ENCODE measurements at places on chromosomes 16 and 17.

GRCh38 chr17:21602176-21602575, 90.1 kb upstream of the KCNJ18 start:
- DNase-seq: no peak

DNA sequence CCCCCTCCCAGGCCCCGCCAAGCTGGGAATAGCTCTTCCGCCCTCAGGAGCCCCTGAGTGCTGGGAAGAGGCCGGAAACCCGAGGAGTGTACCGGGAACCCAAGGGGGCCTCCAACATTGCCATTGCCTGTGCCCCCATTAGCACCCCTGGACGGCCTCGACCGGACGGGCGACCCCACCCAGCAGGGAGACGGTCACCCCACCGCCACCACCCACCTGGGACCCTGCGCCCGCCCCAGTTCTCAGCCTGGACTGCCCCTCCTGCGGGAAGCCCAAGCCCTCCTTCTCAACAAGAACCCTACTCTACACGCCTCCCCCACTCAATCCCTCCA, 2.0 kb downstream of the CARHSP1 start:
- no peak for DNase-seq

DNA sequence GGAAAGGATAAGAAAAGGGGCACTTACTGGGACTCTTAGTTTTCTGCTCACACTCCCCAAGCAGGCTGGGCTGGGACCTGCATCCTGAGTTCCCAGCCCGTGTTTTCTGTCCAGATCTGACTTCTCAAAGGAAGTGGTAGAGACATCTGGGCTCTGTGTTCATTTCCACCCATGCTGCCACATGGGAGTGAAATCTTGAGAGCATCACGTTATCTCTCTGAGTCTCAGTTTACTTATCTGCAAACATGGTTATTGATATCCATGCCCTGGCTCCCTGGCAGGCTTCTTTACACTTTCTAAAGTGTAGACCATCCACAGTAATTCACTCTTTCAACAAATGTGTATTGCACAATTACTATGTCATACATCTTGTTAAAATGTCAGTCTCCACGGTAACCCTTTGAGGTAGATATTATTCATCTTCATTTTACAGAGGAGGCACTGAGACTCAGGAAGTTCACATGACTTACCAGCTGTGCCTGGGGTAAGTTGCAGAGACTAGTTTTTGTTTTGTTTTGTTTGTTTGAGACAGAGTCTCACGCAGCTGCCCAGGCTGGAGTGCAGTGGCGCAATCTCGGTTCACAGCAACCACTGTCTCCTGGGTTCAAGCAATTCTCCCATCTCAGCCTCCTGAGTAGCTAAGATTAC, 3.4 kb downstream of the ZNF688 start:
- DNase-seq: peak; percentile 42

GRCh38 chr17:63138713-63139112, 172.7 kb downstream of the TANC2 start:
- no peak for DNase-seq

GRCh38 chr16:9351440-9351839, 260.0 kb downstream of the HAPSTR1 start:
- DNase-seq: no peak

DNA sequence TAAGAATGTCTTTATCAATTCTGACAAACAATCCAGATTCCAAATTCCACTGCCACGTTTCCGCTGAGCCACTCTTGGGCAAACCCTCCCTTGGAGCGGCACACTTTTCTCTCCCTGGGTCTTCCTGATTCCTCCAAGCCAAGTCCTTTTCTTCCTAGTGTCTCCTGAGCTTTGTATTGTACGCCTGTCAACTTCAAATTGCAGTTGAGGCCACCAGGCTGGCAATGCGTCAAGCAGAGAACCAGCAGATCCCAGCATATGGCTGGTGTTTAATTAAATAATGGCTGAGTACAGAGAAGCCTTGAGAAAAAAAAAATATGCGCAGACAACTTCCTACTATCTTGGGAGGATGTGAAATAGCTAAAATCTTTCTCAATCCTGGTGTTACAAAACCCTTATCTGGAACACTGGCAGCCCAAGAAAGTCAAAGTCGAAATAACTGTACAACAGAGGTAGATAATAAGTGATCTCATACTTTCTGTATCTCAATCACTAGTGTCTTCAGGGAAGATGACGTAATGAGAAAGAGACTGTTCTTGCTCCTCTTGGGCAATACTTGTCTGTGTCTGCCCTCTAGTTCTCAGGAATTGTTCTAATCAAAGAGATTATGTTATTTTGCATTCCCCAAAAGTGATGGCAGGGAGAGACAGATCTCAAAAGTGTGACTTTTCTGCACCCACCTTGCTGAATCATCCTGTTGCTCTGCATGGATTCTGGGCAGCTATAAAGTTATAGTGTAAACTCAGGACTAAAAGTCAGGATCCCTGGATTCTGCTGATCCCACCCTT, 15.0 kb downstream of the SMIM36 start:
- DNase-seq: no peak

- DNase-seq: no peak
Measured at GRCh38 chr16:29729116-29729521, 16.7 kb downstream of the C16orf54 start.

DNA sequence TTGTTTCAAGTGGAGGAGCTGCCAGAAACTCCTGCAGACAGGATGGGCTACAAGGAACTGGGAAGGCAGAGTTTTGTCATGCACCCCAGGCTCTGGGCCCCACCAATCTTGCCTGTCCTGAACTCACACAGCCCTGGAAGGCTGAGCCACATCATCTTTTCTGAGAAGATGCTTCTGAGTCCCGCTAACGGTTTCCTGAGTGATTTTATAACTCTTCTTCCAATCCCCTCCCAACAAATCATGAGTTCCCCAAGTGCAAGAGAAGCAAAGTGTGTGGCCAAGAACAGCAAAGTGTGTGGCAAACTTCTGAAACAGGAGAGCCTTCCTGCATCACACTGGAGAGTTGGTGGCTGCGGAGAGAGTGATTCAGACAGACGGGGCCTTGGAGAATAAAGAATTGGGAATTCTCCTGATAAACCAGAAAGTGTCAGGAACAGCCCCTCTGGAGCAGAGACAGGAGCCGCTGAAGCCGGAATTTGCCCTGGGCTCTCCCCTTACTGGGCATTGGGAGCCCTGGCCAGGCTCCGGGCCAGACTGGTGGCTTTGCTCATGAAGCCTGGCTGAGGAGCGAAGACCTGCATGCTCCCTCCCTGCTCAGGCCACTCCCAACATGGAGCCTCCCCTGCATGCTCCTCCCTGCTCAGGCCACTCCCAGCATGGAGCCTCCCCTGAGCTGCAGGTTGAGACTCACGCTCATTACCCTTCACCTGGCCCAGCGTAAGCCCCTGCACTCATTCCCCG, 47.2 kb downstream of the PITPNM3 start:
- no peak for DNase-seq

GRCh38 chr17:48026502-48027321, 10.9 kb downstream of the COPZ2 start:
- DNase-seq: peak; percentile 62

DNA sequence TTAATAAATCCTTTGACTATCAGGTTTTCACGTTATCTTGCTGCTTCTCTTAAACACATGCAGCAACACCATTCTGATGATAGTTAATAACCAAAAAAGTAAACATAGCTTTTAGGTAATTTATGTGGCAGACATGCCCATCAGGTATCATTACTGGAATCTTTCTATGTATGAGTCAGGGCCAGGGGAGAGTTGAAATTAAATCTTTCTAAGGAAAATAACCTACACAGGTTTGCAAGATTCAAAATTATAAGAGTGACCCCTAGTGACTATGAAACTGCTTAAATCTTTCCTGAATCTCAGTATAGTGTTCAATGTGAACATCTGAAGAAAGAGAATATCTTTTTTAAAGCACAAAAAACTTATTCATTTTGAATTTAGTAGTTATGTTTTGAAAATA, 666.6 kb downstream of the CDH11 start:
- DNase-seq: no peak

DNA sequence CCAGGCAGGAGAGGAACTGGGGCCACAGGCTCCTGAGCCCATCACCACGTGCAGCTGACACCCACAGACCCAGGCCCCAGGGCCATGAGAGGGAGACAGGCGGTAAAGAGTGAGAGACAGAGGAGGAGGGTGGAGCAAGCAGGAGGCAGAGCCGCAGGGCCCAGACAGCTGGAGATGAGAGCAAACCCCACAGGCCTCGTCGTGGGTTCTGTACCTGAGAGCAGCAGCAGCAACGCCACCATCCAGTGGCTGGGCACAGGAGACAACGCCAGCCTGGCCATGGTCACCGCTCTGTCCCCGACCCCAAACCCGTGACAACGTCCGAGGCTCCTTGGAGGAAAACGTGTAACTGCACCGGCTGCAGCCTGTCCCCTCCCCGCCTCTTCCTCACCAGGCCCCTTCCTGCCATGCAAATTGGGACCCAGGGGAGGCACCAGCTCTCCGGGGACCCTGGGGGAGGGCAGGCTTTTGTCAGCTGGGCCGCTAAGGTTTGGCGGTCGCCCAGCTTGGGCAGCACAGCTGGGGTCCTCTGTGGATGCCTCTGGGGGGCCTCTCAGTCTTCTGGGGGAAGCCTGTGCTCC, at the start of gene CD79B:
Gene CD79B, minus strand, starts transcription at position 351 of the 581 bp plus-strand sequence. Its CDS starts 70 bp downstream, at position 281.
- DNase-seq: peak; percentile 23

- no peak for DNase-seq
Measured at GRCh38 chr16:83603723-83604570, 203.8 kb upstream of the HSBP1 start.

DNA sequence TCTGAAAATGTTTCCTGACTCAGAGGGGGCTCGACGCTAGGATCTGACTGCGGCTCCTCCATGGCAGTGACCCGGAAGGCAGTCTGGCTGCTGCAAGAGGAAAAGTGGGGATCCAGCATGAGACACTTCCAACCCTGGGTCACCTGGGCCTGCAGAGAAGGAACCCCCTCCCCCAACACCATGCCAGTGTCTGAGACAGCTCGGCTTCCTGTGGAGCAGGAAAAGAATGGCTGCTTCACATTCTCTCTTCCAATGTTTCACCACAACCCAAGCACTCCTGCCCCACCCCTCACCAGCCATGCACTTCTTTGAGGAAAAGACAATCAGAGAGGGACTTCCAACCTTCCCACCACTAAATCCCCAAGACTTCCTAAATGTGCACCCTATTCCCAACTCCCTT, 10.8 kb downstream of the TP53 start:
- DNase-seq: no peak

DNA sequence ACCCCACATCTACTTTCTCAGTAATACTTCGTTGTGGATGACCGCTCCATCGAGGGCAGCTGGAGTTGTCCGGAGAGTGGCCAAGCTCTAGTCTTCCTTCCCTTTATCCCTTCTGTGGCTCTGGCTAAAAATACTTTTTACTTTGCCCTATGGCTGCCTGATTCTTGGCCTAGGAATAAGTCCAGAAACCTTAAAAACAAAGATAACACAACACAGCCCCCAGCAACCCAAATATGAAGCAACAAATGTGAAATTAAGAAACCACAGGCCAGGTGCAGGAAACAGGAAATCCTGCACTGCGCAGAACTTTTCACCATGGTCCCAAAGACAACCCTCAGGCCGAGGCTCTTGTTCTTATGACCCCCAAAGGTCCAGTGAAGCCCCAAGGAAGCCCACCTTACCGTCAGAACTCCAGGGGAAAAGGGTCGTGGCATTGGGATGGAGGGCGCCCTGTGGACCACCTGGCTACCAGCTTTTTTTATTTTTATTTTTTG, 26.0 kb downstream of the TK2 start:
- no peak for DNase-seq

DNA sequence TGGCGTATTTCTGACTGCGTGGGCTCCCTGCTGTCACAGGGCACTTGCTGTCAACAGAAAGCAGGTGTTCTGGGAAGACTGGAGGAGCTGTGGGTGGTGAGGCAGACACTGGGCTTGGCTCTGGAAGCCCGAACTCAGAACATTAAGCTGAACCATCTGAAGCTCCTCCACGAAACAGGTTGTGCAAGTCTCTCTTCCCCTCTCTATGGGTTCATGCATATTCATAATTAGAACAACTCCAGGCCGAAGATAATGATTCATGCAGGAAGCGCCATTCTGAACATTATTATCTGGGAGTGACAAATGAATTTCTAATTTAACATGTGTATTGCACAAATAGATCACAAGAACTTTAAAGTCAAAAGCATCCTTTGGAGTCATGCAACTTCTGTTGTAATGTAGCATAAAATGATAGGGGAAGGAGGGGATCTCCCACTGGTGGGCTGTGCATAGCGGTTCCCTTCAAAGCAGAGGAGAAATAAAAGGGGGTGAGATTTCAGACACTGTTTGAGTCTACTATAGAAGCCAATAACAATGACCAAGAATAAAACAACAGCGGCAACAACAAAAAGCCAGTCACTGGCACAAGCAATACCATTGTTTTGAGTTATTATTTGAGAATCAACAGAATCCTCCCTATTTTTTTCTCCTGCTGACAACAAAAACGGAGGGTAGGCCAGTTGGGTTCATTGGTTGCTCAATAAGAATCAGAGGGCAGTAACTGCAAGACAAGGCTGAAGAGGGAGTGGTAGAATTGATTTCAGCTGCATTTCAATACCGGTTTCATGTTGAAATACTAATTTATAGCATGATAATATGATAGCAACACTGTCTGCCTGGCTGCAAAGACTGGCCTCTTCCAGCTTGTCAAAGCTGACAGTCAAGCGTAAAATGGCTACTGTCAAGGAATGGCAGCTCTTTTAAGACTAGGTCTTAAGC, 407.3 kb downstream of the XYLT1 start:
- DNase-seq: no peak

- DNase-seq: peak; percentile 72
Measured at GRCh38 chr16:27401768-27402568, at the start of gene IL21R. IL21R (plus strand) TSS chr16:27402174; CDS start chr16:27430072, 27,898 bp downstream.

GRCh38 chr17:55624772-55625433, 97.8 kb downstream of the TMEM100 start:
- no peak for DNase-seq

DNA sequence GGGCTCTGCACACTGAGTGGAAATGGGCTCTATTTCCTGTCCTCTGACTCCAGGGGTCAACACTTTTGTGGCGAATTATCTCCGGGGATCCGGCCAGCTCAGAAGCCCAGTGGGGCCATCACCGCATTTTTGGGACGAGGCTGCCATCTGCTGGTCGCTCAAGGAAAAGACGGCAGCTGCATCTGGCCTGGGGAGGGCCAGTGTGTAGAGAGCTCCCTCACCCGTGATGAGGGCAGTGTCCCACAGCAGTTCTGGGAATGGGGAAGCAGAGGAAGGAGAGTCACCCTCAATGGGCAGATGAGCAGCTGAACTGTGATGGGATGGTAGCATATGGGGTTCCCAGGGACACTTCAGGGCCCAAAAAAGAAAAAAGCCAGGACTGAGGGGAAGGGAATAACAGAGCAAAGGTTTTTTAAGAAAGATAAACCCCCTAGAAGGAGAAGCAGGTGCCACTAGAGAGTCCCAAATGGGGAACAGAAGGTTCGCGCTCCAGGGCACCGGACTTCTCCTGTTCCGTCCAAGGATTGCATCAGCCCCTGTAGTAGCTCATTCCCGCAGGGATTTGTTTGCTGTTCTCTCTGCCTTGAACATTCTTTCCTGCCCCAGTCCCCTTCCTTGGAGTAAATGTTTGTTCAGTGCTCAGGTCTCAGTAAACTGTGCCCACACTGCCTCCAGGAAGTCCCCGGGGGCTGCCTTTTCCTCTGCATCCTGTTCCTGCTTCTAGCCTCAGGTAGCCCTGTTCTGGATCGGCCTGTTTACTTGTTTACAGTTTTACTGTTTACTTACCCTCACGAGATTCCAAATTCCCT, 9.3 kb upstream of the ABCC12 start:
- peak; percentile 56 for DNase-seq

GRCh38 chr17:7882068-7882467, 6.5 kb upstream of the CHD3 start:
- DNase-seq: no peak

- no peak for DNase-seq
Measured at GRCh38 chr16:46748775-46749705, 896 bp upstream of the MYLK3 start.

GRCh38 chr16:86016201-86016965, 117.4 kb downstream of the IRF8 start:
- peak; percentile 63 for DNase-seq

- no peak for DNase-seq
Measured at GRCh38 chr17:79136596-79136995, 62.0 kb downstream of the ENGASE start.
